ENCODE measurements at places on chromosomes 6 and 20. TPM values are rescaled to one million over a fixed set of nuclear protein-coding genes. Genes with fewer than 3 reads are reported as not detected.

PSORS1C1 gene
- polyA plus RNA-seq, result 0.62 TPM

DNA sequence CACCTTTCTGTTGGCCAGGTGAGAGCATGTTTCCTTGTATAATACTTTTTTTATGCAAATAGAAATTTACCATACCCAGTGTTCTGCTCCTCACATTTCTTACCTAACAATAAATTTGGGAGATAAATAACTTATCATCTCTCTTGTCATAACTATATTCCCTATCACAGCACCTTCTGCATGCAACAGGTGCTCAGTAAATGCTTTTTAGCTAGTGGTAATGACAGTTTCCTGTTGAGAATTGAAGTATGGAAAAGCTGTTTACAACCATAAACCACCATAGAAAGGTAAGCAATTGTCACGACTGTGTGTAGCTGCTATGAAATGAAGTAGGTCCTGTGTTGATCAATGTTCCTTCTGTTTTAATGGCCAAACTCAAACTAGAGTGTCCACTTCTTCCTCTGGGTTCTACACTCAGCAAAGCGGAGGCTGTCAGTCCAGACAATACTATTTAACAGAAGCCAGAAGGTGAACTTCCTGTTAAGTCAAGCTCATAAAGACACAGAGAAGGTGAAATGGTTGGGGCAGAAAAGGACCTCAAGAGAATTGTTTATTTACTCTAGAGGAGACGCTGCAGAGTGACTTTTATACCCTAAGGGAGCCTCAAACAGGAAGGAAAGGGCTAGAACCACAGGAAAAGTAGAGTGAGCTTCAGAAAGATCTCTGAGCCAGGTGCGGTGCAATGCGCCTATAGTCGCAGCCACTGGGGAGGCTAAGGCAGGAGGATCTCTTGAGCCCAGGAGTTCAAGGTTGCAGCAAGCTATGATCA is 84.0 kb upstream of the SLC22A16 start:
- DNase-seq, result no peak

DNA sequence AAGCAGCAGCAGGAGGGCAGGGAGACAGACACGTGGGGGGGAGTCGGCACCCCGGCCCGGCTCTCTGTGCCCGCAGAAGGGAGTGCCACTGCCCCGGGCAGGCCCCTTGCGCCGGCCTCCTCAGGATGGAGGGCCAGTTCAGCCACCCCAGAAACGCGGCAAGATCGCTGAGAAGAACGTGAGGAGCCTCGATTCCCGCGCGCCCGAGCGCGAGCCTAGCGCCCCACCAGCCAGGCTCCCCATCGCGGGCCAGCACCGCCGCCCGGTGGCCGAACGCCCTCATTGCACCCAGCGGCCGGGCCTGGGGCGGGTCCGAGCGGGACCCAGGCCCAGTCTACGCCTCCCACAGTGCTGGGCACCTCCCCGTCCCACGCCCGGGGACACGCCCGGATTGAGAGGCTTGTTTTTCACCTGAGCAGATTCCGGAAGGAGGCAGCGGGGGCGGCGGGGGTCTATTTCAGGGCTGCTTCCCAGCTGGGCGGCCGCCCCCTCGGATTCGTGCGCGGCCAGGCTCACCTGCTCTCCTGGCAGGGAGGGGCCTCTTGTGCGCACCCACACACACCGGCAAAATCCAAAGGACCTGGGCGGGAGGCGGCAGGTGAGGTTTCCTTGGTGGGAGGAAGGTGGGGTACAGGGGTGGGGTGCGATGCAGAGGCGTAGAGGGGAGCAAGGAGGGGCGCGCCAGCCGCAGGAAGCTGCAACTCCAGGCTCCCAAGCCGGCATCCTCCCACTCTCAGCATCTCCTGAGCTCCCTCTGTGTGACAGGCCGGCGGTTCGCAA is 9.0 kb upstream of the GRM4 start:
- DNase-seq, result peak; percentile 59

DNA sequence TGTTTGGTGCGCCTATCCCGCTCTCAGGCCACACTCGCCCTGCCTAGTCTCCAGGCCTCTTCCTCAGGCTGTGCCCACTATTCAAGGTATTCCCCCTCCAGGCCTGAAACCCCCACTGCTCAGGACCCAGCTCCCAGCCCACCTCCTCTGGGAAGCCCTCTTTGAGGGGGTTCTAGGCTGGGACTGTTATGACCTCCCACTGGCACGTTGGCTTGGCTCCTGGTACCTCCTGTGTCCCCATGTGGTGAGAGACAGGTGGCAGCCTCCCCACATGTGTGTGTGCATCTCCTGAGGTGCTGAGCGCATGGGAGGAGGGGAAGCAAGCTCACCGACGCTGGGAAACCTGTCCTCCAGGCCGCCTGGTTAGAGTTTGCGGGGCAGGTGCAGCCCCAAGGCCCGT is 82.5 kb downstream of the EDN3 start:
- no peak for DNase-seq

PGC gene
- polyA plus RNA-seq, result 8.1 TPM

GRCh38 chr6:46972531-46972930 is 50.8 kb upstream of the ADGRF5 start:
- DNase-seq, result no peak

SLX4IP gene
- polyA plus RNA-seq, result 10.9 TPM

MEI4 gene
- 0.10 TPM for polyA plus RNA-seq

DNA sequence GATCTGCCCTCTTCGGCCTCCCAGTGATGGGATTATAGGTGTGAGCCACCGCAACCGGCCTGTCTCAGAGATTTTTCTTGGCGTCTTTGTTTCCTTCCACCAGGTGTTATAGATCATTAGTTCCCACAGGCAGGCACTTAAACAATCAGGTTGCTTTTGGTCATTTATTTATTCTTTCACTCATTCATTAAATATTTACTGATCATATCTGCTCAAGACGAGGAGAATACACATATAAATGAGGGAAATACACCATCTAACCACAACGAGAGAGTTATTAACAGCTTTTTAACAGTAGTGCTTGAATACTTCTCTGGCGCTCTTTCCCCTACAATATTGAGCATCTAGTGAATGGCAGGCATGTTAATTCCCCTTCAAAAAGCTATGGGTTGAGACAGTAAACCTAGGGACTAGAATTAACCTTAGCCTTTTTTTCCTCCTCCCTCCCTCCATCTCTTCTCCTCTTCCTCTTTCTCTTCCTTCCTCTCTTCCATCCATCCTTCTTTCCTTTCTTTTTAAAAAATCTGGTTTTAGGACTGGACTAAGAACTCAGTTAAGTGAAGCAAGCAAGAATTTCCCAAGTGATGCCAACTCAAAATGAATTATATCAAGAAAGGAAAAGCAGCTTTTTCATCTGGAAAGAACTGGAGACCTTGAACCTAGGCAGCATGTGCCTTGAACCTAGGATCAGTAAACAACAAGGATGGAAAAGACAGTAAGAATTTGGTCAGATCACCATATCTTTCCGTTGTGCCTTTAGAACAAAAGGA is 41.1 kb upstream of the RFPL4B start:
- DNase-seq, result no peak

SOX18 gene
- polyA plus RNA-seq, result 19.5 TPM

DNA sequence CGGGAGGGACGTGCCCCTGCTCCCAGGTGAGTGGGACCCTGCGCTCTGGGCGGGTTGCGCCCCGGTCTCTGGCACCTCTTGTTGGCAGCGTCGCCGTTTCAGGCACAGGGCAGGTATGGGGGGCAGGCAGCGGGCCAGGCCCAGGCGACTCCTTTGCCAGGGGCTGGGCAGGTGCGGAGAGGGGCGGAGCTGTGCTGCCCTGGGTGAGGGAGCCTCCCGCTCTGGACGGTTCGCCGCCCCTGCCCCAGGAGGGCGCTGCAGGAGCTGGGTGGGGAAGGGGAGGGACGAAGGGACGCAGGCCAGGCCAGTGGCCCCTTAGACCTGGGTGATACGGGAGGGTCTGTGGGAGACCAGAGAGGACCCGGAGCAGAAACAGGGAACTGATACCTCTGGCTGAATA is 663.9 kb upstream of the DEFB115 start:
- DNase-seq, result peak; percentile 72

- peak; percentile 81 for DNase-seq
Observed at GRCh38 chr20:58890518-58891085, 38.1 kb downstream of the GNAS start.

- DNase-seq, result no peak
Observed at GRCh38 chr20:24153101-24154040, 164.8 kb upstream of the GGTLC1 start.

All from left lung (tissue), 14 donors.